ENCODE measurements at places on chromosomes 2 and 18.

GRCh38 chr2:125796784-125797183, 859.2 kb upstream of the GYPC start:
- no peak for DNase-seq

DNA sequence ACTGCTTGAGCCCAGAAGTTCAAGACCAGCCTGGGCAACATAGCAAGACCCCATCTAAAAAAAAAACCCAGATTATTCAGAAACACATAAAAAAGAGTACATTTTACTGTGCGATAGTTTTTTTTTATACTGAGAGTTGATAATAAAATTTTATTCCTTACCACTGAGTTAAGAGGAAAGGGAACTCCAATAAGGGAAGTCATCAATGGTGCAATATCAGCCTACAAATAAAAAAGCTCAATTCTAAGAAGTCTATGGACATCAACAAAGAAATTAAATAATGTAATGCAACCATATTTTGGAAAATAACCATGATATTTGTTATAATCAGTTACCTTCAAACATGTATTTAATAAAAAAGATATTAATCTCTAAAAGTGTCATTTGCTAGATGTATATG, 46.6 kb downstream of the PIGN start:
- DNase-seq, result no peak

DNA sequence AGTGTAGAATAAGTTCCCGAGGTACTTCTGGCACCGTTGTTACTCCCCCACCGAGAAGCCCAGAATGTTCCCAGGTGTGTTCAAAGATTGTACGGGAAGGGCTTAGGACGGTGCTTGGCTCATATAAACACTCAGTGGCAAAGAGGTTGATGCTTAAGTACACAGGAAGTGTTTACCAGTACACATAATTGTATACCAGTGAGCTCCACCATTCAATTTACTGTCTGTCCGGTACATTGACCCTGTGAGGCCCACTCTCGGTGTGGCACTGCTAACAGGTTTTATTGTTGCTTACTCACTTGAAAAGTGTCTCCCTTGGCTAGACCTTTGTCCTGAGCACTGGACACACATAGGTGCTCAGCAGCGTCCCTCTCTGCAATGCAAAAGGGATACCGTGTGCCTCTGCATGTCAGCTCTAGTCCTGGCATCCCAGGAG, 191.0 kb downstream of the NEDD4L start:
- DNase-seq, result no peak

DNA sequence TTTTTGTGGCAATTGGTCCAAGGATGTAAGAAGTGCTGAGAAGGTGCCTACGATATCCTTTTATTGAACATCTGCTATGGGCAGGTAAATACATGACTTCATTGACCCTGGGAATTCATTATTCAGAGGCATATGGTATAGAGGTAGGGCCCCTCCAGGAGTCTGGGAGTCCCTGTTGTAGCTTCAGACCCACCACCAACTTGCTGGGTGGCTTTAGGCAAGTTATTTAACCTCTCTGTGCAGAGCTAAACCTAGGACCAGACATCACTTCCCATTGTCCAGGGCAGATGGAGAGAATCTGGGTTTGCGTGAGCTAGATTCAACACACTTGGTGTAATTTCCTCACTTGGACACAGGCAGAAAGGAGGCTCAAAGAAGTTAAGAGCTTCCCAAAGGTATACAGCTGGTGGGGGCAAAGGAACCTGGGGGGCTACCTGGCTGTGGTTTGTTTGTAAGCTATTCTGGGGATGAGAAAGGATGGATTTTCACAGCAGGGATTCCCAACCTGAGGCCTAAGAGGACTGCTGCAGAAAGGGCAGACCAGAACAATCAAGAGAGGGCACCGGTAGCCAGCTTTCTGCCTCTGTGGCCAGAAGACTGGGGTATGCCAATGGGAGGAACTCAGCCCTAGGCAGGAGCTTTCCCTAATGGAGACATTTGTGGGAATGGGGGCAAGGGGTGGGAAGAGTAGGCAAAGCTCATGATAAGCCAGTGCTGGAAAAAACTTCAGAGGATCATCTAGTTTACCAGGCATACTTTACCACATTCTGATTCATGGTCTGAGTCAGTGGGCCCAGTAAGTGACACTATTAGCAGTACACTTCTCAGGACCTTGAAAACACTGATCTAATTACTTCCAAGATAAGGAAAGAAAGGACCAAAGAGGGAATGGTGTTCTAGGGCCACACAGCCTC, 102.7 kb upstream of the SMAD2 start:
- no peak for DNase-seq

DNA sequence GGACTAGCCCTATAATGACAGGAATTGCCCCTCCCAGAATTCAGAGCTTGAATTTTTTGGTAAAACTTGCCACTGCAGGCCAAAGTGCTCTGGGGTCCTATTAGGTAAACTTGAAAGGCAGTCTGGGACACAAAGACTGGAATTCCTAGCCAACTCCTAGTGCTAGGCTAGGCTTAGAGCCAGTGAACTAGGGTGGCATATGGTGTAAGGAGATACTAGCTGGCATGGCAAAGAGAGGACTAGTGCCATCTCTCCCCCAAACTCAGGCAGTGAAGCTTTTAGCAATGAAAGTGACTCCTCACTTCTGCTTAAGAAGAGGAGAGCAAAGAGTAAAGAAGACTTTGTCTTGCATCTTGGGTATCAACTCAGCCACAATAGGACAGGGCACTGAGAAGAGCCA, 410.5 kb upstream of the CNTNAP5 start:
- DNase-seq, result no peak

DNA sequence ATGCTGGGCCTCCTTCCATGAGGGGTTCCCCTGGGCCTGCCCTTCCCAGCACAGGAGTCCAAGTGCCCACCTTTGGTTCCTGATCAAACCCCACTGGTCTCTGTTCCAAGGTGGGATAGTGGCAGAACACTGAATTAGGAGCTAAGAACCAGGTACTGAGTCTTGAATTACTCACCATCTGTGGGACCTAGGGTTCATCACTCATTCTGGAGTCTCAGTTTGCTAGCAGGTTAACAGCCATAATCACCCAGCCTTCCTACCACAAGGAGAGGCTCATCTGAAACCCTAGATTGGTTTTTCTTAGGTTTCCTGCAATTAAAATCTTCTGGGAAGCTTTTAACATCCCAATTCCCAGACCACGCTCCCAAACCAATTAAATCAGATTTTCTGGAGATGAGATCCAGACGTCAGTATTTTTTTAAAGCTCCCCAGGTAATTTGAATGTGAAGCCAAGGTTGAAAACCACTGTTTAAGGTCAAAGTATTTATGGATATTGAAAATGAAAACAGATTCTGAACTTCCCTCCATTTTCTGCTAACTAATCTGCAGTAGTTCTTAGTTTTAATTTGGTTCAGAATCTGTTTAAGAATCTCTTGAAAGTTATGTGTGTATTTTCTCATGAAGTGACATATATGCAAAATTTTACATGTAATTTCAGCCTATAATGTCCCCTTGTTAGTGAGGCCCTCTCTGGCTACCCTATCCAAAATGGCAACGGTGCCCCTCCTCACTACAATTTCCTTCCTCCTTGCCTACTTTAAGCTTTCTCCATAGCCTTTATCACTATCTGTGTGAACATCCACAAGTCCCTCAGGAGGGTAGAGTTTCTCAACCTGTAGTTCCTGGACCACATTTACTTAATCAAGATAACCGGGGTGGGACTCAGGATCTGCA, 166.5 kb upstream of the CXCR4 start:
- DNase-seq, result no peak

- no peak for DNase-seq
These were observed 263.8 kb upstream of the CDH19 start for GRCh38 chr18:66867653-66868052.

Measured in NCI-H2029 treated with DMSO at 0.1 percent for 48 hours (cell line).